ENCODE measurements at places on chromosomes 13 and 19.

- no peak for DNase-seq
These were observed 12.2 kb downstream of the SMAD9 start for GRCh38 chr13:36907821-36908220.

DNA sequence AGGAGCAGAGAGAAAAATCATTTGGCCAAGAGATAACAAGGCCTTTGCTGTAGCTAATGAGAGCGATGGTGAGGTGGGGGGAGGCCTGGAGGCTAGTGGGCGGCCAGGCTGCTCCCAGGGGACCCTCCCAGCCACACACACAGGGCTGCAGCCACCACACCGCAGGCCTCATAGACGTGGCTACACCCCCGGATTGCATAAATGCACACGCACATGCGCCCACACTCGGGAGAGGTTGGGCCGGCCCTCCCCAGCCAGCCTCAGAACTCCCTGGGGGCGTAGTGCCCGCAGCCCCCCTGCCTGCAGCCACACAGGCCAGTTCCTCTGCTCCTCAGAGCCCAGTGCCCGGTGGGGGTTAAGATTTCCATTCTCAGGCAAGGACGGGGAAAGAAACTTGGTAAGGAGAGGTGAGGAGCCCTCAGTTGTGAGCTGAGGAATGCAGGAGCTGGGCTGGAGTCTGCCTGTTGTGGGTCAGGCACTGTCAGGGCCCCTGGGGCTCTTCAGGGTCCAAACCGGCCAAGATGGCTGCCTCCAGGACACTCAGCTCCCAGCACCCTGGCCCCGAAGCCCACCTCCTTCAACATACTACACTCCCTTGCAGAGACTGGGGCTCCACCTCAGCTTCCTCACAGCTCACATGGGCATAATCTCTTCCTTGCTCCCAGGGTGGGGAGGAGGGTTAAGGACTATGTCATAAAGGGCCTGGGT is 8.0 kb downstream of the PTH2 start:
- no peak for DNase-seq

DNA sequence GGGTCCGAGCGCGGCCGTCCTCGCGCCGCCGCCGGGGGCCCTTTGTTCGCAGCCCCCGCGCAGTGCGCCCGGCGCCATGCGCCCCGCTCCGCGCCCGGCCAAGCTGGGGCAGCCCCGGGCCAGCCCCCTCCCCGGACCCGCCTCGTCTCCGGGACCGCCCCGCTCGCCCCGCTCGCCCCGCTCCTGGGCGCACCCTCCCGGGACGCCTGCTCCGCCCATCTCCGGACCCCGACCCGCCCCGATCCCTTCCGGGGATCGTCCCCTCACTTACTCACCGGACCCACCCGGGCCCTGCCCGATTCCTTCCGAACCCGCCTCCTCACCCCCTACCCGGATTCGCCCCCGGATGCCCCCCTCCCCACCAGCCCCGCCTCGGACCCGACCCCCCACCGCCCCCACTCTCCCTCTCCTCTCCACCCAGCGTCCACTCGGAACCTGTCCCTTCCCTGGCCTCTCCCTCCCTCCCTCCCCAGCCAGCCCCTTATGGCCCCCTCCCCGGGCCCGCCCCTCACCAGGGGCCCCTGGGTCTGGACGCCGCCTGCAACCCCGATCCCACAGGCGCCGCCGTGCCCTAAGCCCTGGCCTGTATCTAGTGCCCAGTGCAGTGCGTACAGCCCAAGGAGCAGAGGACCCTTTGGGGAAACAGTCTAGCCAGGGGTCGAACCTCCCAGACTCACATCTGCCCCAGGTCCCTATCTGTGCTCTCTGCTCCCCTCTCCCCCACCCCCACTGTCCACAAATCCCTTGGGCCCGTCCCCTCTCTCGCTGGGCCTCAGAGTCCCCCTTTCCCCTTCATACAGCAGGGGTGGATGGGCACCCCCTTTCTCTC is at the start of gene CPAMD8:
CPAMD8 (minus strand) TSS at position 105 of the 829 bp plus-strand sequence. CDS start 168 bp downstream, outside the sequence.
- DNase-seq, result no peak

DNA sequence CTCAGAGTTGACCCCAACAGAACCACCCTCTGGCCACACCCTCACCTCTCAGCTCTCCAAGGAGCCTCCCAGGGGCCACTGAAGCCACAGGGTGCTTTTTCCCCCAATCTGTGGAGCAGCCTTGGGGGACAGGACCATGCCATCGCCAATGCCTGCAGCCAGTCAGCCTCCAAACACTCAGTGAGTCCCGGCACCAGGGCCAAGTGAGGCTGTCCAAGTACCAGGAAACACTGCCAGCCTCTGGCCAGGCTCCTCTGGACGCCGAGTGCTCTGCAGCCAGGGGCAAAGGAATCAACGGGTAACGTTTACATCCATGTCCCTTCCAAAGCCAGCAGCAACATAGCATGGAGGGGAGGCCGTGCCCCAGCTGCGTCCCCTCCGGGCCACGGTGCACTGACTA is 9.5 kb upstream of the COMP start:
- DNase-seq, result no peak

- DNase-seq, result no peak
These were observed 15.2 kb upstream of the N4BP2L1 start for GRCh38 chr13:32443111-32443510.

DNA sequence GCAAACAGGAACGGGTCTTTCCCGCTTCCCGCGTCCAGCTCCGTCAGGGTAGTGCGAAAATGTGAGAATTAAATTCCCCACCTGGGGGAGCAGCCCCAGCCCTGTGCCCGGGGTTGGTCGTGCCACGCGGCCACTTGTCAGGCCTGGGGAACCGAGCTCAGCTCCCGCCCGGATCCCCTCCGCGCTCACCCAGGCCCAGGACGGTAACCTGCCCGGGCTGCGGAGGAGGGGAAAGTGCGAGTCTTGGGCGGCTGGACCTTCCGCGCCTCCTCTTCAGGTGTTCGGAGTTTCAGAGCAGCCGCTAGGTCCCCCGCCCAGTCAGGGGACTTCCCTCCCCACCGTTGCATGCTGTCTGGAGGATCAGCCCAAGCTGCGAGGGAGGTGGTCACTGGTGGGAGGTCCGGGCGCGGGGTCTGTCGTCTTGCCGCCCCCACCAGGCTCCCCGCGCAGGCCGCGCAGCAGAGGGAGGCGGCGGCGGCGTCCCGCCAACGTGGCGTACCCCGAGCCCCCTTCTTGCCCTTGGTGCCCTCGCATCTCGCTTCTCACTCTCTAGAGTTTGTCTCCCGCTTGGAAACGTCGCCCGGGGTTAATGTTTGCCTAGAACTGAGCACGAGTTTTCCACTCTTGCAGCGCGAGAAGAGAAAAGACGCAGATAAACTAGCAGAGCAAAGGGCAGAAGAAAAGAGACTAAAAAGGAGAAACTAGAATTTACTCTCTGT is 8.1 kb downstream of the URAD start:
- DNase-seq, result no peak

DNA sequence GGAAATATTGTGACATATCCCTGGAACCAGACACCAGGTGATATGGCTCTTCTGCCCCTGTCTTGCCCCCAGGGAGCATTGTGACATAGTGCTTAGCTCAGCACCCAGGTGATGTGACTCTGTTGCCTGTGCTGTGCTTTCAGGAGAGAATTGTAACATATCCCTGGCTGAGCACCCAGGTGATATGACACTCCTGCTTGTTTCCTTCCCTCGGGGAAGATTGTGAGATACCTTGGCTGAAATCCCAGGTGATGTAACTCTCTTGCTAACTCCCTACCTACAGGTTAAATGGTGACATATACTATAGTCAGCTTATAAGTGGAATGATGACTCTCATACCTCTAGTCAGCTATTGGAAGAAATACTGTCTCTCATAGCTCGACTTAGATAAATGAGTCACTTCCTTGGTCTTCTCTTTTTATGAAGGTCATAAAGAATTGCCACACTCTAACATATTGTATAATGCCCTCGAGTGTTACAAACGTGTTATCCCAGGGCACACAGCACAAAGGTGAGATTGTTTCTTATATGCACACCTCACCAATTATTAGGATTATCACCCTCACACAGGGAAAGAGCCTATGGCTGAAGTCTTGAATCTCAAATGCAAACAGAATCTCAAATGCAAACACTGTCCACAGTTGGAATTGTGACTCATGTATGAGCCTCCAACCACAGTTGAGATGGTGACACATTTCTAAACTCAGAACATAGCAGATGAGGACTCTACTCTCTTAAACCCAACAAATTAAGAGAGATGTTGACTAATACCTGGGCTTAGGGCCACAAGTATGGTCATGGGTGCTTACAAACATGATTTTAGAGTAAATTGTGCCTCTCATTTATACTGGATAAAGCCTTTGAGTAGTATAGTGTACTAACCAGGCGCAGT is 32.7 kb upstream of the ZNF254 start:
- no peak for DNase-seq

DNA sequence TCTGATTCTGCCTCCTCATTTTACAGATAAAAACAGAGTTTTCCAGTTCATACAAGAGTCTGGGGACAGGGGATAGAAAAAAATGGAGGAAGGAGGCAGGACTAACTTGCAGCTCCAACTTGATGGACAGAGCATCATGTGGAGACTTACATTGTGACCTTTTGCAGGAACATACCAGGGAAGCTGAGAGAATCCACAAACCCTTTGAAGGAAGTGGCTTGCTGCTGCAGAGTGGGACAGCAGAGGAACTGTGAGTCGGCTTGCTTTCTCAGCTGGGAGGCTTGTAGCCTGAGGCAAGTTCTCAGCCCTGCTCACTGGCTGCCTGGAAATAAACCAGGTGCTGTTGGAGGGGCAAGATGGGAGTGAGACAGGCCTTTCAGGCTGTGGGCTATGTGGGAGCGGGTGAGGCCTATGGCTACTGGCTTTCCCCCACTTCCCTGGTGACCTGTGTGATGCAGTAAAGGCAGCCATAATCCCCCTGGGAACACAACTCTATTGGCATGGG is 614.4 kb downstream of the KCTD12 start:
- no peak for DNase-seq

DNA sequence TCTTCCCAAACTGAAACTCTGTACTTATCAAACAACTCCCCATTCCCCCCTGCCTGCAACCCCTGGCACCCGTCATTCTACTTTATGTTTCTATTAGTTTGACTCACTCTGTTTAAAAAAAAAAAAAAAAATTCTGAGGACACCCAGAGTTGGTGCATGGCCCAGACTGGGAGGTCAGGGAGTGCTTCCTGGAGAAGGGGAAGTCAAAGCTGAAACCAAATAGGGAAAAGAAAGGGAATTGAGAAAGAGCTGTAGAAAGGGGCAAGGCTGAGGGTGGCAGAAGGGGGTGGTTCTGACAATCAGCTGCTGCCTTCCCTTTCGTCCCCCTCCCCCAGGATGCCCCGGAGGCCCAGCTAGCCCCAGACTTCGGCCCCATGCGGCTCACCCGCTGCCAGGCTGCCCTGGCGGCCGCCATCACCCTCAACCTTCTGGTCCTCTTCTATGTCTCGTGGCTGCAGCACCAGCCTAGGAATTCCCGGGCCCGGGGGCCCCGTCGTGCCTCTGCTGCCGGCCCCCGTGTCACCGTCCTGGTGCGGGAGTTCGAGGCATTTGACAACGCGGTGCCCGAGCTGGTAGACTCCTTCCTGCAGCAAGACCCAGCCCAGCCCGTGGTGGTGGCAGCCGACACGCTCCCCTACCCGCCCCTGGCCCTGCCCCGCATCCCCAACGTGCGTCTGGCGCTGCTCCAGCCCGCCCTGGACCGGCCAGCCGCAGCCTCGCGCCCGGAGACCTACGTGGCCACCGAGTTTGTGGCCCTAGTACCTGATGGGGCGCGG is 9.0 kb upstream of the STRN4 start:
- no peak for DNase-seq

- DNase-seq, result no peak
These were observed 2.4 kb downstream of the GPX4 start for GRCh38 chr19:1105873-1106840.

- DNase-seq, result no peak
These were observed 96.6 kb upstream of the LSM14A start for GRCh38 chr19:34075661-34076091.

- no peak for DNase-seq
These were observed 630.2 kb upstream of the PCDH9 start for GRCh38 chr13:67860315-67860714.

DNA sequence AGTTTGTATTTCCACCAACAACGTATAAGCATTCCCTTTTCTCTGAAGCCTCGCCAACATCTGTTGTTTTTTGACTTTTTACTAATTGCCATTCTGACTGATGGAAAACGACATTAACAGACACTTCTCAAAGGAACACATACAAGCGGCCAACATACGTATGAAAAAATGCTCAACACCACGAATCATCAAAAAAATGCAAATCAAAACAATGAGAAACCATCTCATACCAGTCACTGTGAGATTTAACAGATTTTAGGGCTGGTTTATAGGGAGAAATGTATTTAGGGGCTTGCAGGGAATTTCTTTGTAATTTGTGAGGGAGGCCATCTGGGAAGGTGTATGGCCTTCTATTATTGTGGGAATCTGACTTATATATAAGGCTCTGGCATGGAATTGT is 2.8 kb upstream of the DZIP1 start:
- no peak for DNase-seq

GRCh38 chr19:37691881-37692504 is 27.6 kb downstream of the ZNF607 start:
- DNase-seq, result peak; percentile 44

DNA sequence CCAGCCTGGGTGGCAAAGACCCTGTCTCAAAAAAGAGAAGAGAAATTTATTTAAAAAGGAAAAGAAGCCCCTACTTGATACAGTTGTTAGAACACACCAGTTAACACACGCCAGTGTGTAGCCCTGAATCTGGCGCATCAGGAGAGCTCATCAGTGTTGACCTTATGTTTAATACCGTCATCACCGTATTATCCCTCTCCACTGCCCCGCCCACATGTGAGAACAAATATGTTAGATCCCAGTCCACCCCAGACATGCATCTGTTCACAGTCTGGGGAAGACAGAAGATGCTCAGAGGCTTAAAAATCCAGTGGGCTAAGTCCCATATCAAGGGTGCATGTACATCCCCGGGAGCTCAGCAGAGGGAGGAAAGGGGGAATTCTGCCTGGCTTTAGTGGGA is 155.2 kb downstream of the DPF1 start:
- peak; percentile 53 for DNase-seq

GRCh38 chr13:106318941-106319411 is 216.5 kb downstream of the EFNB2 start:
- DNase-seq, result no peak

DNA sequence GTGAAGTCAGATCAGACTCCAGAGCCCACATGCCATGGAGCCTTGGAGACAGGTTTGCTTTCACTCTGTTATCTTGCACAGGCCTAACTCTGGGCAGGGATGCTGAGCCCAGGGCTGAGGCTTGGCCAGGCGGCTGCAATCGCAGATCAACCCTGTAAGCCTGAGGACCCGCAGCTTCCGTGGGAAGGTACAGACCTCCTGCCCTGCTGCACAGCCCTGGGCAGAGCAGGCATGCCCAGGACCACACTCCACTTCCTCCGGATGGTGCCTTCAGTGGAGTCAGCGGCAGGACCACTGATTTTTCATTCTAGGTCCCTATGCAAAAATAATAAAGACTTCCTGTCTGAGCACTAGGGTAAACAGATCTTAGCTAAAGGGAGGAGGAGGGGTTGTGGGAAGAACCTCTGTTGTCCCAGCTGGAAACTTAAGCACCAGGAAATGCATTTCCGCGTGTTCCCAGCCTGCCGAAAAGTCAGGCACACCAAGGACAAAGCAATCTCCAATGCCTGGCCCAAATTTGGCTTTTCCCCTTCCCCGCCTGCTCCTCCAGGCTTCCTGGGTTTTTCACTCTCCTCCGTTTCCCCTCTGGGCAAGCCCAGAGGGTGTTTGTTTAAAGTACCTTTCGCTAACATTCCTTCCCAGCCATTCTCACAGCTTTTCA is 87.3 kb downstream of the KCTD15 start:
- no peak for DNase-seq

GRCh38 chr19:1850809-1851653 is 2.7 kb upstream of the REXO1 start:
- no peak for DNase-seq

Measured in NCI-H774 (cell line).